ENCODE measurements at places on chromosomes 4 and X. TPM values are rescaled to one million over a fixed set of nuclear protein-coding genes. Genes with fewer than 3 reads are reported as not detected.

DNA sequence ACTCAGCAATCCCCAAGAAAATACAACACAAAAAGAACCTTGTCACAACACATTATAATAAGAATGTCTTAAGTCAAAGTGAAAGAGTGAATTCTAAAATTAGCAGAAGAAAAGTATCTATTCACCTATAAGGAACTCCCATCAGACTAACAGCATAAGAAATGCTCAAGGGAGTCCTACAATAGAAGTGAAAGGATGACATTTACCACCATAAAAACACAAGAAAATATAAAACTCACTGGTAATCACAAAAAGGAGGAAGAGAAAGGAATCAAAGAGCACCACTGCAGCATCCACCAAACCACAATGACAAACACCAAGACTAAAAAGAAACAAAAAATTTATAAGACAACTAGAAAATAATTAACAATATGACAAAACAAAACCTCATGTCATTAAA is 257.0 kb upstream of the AGTR2 start:
- no peak for DNase-seq

Gene ZNF732
- polyA plus RNA-seq, result 2.4 TPM

DNA sequence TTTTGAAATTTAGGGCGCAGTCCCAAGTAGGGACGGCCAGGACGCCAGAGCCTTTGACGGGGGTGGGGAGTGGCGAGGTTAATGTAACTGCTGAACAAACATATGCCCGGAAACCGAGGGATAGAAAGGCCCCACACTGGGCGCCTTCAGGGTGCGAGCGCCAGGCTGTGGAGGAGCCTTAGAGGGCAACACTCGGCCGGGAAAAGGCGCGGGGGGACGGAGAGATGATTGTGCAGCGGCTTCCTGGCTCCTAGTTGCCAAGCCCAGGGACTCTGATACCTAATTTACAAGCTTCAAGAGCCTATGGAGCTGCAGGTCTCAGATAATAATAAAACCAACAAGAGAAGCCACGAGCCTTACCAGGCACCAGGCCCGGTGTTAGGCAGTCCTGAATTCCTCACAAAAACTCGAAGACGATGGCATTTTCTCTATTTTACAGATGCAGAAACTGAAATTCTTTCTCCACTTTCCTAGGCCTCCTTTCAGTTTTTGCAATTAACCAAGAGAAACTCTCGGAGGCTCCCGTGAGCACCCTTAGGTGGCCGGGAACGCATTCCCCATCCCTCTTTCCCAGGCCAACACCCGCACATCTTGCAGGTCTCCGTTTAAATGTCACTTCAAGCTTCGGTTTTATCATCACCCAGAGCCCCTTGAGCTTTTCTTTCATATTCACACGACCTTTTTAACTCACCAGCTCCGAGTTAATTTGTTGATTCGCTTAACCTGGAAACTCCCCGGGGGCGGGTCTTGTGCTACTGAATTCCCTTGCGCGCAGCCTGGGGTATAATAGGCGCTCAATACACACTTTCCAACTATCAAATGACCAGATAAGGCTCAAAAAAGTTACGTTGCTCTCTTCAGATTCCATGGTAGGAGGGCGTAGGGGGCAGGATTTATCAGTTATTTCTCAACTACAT is 6.4 kb upstream of the GSX2 start:
- DNase-seq, result no peak

GRCh38 chrX:70255452-70255851 is 4.6 kb downstream of the P2RY4 start:
- no peak for DNase-seq

DNA sequence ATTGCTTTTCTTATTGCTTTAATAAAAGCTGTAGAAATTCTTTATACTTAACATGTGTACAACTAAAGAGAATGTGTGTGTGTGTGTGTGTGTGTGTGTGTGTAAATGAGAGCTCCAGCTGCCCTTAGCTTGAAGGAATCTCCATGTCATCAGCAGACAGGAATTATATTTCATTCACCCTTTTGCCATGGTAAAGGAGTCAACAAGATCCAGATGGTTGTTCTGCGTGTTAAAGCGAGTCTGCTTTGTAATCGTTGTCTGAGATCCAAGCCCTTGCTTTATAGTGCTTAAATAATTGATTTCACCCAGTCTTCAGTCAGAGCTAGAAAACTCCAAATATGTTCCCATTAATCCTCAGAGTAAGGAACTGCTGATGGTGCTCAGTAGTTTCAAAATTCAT is 285.5 kb downstream of the PDGFC start:
- peak; percentile 80 for DNase-seq

GRCh38 chr4:40335525-40335894 is 377 bp downstream of the CHRNA9 start:
- no peak for DNase-seq

Gene SORBS2
- 83.9 TPM for polyA plus RNA-seq

DNA sequence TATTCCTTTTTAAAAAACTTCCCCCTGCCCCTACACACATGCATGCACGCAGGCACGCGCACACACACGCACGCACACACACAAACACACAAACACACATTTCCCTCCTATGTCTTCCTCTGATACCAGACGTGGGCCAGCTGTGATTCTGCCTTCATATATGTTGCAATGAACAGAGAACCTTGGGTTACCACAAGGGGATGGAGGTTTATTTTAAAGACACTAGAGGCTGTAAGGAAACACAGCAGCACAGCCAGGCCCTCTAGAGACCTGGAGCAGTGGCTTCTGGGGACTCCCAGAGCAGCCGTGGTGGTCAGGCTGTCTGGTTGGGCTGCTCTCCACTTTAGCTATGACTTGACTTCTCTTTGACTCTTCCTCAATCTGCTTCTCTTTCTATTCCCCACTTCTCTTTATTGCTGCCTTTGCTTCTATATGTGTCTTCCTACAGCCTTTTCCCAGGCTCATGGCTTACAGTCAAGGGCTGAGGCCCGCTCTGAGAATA is 3.2 kb upstream of the TLR10 start:
- no peak for DNase-seq

GRCh38 chr4:8276358-8277240 is 7.0 kb downstream of the HTRA3 start:
- no peak for DNase-seq

GRCh38 chrX:97167333-97167732 is 283.6 kb downstream of the RPA4 start:
- DNase-seq, result no peak

DNA sequence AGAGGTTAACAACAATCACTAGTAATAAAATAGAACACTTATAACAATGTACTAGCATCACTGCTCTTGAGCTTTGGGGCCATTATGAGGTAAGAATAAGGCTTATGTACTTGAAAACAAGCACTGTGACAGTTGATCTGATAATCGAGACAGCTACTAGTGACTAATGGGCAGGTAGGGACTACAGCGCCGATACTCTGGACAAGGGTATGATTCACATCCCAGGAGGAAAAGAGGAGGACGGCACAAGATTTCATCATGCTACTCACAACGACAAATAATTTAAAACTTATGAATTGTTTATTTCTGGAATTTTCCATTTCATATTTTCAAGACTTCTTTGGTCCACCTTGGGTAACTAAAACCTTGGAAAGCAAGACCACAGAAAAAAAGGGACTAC is 62.3 kb downstream of the FAM184B start:
- no peak for DNase-seq

- no peak for DNase-seq
Measured at GRCh38 chr4:156838761-156839160, 132.8 kb downstream of the PDGFC start.

Gene SPATA4
- 1.5 TPM for polyA plus RNA-seq

Gene CLNK
- 0.61 TPM for polyA plus RNA-seq

Data from renal pelvis (tissue), 12 donors.